Bronchial epithelial cell (primary cell): ENCODE measurements at places on chromosomes 16 and 17. TPM values are rescaled to one million over a fixed set of nuclear protein-coding genes. Genes with fewer than 3 reads are reported as not detected.

GINS2 gene
- total RNA-seq, result 0.26 and 2.0 TPM in 2 replicates

CES5A gene
- total RNA-seq, result not detected in 2 replicates

GJD3 gene
- total RNA-seq, result 0.13 and 0.53 TPM in 2 replicates

C16orf92 gene
- total RNA-seq, result not detected in 2 replicates

LDHD gene
- total RNA-seq, result 0.53 and 1.9 TPM in 2 replicates

MVD gene
- 34.6 and 56.6 TPM in 2 replicates for total RNA-seq

NHLRC4 gene
- under 0.01 TPM in 2 replicates for total RNA-seq

ANKRD40CL gene
- not detected in 2 replicates for total RNA-seq

KRT12 gene
- not detected in 2 replicates for total RNA-seq

SOX8 gene
- under 0.01 TPM in 2 replicates for total RNA-seq

FBXW10B gene
- total RNA-seq, result 1.3 and 3.6 TPM in 2 replicates

PYDC1 gene
- total RNA-seq, result not detected in 2 replicates

CCL13 gene
- total RNA-seq, result not detected in 2 replicates

GPRC5C gene
- 15.4 and 15.5 TPM in 2 replicates for total RNA-seq

CCL7 gene
- not detected in 2 replicates for total RNA-seq

MYOCD gene
- total RNA-seq, result under 0.01 TPM in 1 of 2 replicates, not detected in the other

PABPN1L gene
- total RNA-seq, result not detected in 2 replicates

UTS2R gene
- not detected in 2 replicates for total RNA-seq

CLEC3A gene
- total RNA-seq, result not detected in 2 replicates

ARL5C gene
- total RNA-seq, result not detected in 2 replicates

LSM12 gene
- total RNA-seq, result 18.9 and 20.3 TPM in 2 replicates

CTRB1 gene
- not detected in 2 replicates for total RNA-seq

OR3A2 gene
- not detected in 2 replicates for total RNA-seq

CASKIN1 gene
- total RNA-seq, result under 0.01 and 1.8 TPM in 2 replicates

SPNS3 gene
- total RNA-seq, result 0.26 TPM in 1 of 2 replicates, not detected in the other

MTSS2 gene
- total RNA-seq, result 20.0 and 42.6 TPM in 2 replicates

QRICH2 gene
- 2.1 and 3.8 TPM in 2 replicates for total RNA-seq

LGALS9B gene
- total RNA-seq, result under 0.01 and 0.26 TPM in 2 replicates

AATK gene
- total RNA-seq, result 0.51 and 0.79 TPM in 2 replicates

PTX4 gene
- under 0.01 TPM in 1 of 2 replicates, not detected in the other for total RNA-seq

TPSD1 gene
- not detected in 2 replicates for total RNA-seq

MMP25 gene
- total RNA-seq, result under 0.01 and 0.13 TPM in 2 replicates

SLC47A1 gene
- total RNA-seq, result 1.3 and 1.6 TPM in 2 replicates

MAP2K6 gene
- total RNA-seq, result 0.13 and 0.26 TPM in 2 replicates

OTOA gene
- not detected in 2 replicates for total RNA-seq

TMEM97 gene
- total RNA-seq, result 1.5 and 8.2 TPM in 2 replicates

SPSB3 gene
- total RNA-seq, result 35.5 and 48.2 TPM in 2 replicates

SULT1A4 gene
- total RNA-seq, result 0.38 and 2.1 TPM in 2 replicates

UNC13D gene
- 4.7 and 17.0 TPM in 2 replicates for total RNA-seq

TMC5 gene
- 0.26 and 3.5 TPM in 2 replicates for total RNA-seq

KCNJ12 gene
- under 0.01 and 0.13 TPM in 2 replicates for total RNA-seq

TOX3 gene
- under 0.01 and 0.13 TPM in 2 replicates for total RNA-seq

HSF5 gene
- total RNA-seq, result under 0.01 TPM in 1 of 2 replicates, not detected in the other

WNT9B gene
- not detected in 2 replicates for total RNA-seq

CACNG1 gene
- not detected in 2 replicates for total RNA-seq

ARHGDIA gene
- 57.4 and 67.0 TPM in 2 replicates for total RNA-seq

ZNF385C gene
- total RNA-seq, result under 0.01 and 0.26 TPM in 2 replicates
